Activated CD8-positive, alpha-beta memory T cell treated with anti-CD3 and anti-CD28 coated beads, Interleukin-2, amount 10 ng/mL, durations not matched to agents 7 days and 5 days (primary cell): ENCODE measurements at places on chromosomes 11 and 22. TPM values are rescaled to one million over a fixed set of nuclear protein-coding genes. Genes with fewer than 3 reads are reported as not detected.

The OR52I2 gene
- total RNA-seq, result not detected

DNA sequence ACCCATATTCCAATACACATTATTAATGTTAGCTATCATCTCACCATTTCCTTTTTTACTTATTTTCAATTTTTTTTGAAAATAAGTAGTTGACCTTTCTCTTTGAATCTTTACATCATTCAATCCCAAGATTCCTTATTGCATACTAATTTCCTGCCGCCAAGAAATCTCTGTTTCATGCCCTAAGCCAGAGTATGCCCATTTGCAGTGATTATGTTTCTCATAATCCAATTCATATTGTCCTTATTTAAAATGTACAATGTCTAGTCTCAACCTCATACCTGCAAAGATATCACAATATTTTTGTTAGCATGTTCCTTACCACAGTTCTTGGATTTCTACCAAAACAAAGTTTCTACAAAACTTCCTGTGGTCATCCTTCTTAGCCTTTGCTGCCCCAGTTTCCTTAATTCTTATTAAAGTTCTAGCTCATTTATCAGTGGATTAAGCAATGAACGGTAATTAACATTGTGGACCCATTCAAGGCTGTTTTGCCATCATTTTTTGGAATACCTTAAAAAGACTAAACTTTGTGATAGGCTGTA is 75.3 kb downstream of the CD44 start:
- H3K4me3 ChIP-seq, result no peak overlapping the region
- no peak overlapping the region for H3K27ac ChIP-seq
- no peaks in the 10 kb centered on the region for H3K27me3 ChIP-seq
- peaks cover 74% of the 10 kb centered on the region for H3K36me3 ChIP-seq
- no peak for DNase-seq

DNA sequence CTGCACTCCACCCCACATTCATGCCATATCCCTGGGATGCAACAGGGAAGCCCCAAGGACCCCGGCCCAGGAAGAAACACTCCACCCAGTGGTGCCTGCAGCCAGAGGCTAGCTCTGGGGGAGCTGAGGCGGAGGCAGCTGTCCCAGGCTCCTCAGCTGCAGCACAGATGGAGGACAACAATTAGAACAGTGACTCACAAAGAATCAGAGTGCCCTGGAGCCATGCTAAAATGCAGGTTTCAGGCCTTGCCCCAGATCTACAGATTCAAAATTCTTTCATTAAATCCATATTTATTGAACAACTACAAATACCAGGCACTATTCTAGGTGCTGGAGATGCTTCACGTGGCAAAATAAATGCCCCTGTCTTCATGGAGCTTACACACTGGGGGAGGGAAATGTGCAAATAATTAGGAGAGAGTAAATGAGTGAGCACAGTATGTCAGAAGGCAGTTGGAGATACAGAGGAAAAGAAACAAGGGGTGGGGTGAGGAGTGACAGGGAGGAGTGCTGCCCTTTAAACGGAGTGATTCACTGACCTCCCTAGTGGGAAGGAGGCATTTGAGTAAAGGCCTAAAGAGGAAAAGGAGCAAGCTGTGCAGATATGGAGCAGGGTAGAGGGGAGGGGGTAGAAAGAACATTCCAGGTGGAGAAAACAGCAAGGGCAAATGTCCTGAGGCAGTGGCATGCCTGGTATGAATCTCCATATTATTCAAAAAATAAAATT is 73.3 kb upstream of the CSNK2A3 start:
- H3K27ac ChIP-seq, result no peak overlapping the region
- H3K4me3 ChIP-seq, result no peak overlapping the region
- H3K4me1 ChIP-seq, result no peaks in the 10 kb centered on the region
- no peak for DNase-seq
- no peaks in the 10 kb centered on the region for H3K36me3 ChIP-seq

The FGF3 gene
- not detected for total RNA-seq

DNA sequence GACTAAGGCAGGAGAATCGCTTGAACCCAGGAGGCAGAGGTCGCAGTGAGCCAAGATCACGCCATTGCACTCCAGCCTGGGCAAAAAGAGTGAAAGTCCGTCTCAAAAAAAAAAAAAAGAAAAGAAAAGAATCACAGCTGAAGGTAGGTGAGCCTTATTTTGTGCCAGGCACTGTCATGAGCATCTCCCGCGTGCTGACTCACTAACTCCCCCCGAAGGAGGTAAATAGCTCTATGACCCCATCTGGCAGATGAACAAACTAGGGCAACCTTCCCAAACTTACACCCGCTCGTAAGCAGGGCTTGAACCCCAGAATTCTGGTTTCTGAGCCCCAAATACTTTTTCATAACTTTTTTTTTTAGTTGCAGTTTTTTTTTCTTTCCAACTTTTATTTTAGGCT is 60.3 kb downstream of the ANO1 start:
- H3K4me1 ChIP-seq, result no peaks in the 10 kb centered on the region
- H3K27me3 ChIP-seq, result peaks cover 30% of the 10 kb centered on the region
- H3K27ac ChIP-seq, result no peak overlapping the region
- no peaks in the 10 kb centered on the region for H3K36me3 ChIP-seq
- DNase-seq, result no peak
- no peak overlapping the region for H3K4me3 ChIP-seq

- no peak overlapping the region for H3K4me3 ChIP-seq
- no peaks in the 10 kb centered on the region for H3K27me3 ChIP-seq
- peaks cover 4% of the 10 kb centered on the region for H3K36me3 ChIP-seq
- no peak for DNase-seq
Measured at GRCh38 chr22:40502919-40503318, 132.5 kb downstream of the SGSM3 start.

The MPPED1 gene
- not detected for total RNA-seq

DNA sequence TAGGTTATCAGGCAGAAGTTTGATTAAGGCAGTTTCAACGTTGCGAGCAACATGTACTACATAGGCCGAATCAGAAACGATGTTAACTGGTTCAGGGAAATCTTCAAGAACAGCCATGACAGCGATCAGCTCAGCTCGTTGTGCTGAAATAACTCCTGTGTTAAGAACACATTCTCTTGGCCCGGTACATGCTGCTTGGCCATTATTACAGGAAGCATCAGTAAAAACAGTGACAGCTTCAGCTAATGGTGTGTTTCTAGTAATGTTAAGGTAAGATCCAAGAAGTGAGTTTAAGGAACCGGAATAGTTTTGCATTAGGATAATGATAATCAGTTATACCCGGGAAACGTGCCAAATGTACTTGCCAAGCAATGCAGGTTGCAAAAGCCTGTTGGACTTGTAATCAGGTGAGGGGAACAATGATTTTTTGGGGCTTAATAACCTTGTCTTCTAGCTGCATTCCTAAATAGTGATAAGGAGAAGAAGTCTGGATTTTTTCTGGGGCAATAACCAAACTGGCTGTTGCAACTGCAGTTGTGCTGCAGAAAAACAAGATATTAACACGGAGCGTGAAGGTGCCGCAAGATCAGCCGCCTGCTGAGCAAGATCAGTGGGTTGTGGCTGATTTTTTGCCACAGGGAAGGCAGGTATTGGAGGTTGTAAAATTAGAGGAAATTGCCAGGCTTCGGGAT is 14.3 kb downstream of the OR52K1 start:
- peaks cover 45% of the 10 kb centered on the region for H3K27me3 ChIP-seq
- H3K4me3 ChIP-seq, result no peak overlapping the region
- H3K4me1 ChIP-seq, result peaks cover 3% of the 10 kb centered on the region
